AG09309 (cell line): ENCODE measurements at places on chromosomes 1 and 21.

DNA sequence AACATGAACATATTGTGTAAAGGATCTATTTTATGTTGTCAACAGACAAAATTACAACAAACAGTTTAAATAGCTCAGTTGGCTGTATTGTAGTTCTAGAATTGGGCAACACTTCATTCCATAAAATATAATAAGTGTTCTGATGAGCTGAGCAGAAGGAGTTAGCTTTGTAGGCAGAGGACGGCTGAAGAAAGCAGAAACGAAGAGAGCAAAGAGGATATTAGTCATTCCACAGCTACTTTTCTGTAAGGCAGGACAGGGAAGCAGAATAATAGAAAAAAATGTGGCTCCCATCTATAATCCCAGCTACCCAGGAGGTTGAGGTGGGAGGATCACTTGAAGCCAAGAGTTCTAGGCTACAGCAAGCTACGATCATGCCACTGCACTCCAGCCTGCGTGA is 20.2 kb upstream of the IVNS1ABP start:
- DNase-seq: peak; percentile 60

- DNase-seq: no peak
Measured at GRCh38 chr1:28037946-28038345, 50.5 kb downstream of the EYA3 start.

DNA sequence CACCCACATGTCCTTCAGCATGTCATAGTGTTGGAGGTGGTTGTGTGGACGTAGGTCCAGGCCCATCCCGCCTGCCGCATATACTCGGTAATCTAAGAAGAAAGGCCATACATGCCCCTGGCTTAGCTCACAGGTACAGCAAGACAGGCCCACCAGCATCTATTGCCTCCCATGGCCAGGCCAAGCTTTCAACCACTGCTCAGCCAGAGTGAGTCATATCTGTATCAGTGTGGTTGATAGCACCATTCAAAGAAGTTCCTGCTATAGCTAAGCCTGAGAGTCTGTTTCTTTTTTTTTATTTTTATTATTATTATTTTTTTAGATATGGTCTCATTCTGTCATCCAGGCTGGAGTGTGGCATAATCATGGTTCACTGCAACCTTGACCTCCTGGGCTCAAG is 17.0 kb downstream of the KLHDC8A start:
- DNase-seq: no peak

DNA sequence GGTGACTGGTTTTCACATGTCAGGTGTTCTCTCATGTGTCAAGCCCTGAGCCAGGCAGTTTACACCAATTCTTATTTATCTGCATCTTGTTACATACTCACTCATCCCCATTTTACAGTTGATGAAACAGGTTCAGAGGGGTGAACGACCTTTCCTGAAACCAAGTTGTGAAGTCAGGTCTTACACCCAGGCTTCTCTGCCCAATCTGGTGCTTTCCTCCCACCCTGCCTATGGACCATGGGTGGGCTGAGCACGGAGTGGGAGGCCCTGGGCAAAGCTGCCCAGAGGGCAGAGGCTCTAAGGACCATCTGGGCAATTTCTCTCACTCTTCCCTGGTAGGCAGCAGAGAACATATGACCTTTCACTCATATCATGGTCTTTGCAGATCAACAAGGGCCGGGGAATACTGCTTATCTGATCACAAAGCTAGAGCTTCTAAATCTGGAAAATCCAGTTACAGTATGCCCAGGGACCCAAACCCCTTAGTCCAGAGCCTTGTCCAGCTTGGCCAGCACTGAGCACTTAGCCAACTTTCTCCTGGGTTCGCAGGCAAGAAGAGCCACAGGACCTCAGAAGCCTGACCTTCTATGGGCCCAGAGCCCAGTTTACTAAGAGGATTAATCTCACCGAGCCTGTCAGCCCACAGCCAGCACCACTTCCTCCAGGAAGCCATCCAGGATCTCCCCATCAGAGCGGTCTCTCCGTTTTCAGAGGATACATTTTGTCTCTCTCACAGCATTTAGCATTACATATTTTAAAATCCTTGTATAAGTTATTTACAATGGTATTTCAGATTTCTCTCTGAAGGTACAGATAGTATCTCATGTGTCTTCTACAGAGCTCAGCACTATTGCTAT is 16.0 kb upstream of the TTC39A start:
- DNase-seq: no peak

DNA sequence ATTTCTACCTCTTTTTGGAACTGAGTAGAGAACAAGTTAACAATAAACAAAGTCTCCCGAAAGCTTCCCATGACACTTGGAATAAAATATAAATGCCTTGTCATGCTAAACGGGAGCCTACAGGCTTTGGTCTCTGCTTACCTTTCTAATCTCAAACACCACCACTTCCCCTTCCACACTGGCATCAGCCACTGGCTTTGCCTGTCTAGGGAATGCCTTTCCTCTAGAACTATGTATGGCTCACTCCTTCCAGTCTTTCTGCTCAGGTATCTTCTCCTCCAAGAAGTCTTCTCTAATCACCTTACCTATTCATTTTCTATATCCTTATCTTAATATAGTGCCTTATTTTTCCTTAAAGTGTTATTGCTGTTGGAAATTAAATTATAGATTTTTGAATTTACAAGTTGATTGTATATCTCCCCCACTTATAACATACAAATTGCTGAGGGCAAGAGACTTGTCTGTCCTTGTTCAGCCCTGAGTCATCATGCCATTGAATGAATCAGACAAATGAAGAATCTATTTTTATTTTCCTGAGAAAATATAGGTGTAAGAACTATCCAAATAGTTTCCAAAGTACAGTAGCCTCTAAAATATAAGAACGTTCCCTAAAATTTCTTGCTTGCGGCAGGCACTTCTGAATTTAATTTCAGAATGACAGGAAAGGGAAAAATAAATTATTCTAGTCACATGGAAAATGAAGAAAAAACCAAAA is 119.2 kb downstream of the TM2D1 start:
- DNase-seq: peak; percentile 8

GRCh38 chr1:55815745-55816455 is 600.7 kb upstream of the USP24 start:
- no peak for DNase-seq

- DNase-seq: no peak
Measured at GRCh38 chr21:44994047-44994694, 54.3 kb downstream of the SLX9 start.

- no peak for DNase-seq
Measured at GRCh38 chr1:40383488-40384412, 10.2 kb downstream of the SMAP2 start.

DNA sequence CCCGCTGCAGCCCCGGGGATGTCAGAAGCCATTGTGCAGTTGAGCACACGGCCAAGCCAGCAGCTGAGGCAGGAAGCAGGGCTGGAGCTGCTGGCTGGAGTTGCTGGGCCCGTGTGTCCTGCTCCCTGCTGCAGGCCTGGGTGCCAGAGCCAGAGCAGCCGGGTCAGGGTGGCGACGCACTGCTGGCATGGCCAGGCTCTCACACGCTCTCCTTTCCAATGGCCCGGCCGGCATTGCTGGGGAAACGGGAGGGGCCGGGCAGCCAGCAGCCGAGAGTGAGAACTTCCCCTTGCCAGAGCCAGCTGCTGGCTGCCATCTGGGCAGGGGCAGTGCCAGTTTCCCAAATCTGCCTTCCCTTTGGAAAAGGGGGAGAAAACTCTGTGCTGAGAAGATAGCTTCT is 82.4 kb upstream of the PROX1 start:
- no peak for DNase-seq

GRCh38 chr1:54965624-54966340 is 14.6 kb upstream of the TMEM61 start:
- no peak for DNase-seq

DNA sequence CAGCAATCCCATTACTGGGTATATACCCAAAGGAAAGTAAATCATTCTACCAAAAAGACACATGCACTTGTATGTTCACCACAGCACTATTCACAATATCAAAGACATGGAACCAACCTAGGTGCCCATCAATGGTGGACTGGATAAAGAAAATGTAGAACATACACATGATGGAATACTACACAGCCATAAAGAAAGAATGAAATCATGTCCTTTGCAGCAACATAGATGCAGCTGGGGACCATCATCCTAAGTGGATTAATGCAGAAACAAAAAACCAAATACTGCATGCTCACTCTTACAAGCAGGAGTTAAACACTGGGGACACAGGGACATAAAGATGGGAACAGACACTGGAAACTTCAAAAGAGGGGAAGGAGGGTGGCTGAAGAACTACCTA is 8.7 kb downstream of the ANP32E start:
- DNase-seq: no peak

DNA sequence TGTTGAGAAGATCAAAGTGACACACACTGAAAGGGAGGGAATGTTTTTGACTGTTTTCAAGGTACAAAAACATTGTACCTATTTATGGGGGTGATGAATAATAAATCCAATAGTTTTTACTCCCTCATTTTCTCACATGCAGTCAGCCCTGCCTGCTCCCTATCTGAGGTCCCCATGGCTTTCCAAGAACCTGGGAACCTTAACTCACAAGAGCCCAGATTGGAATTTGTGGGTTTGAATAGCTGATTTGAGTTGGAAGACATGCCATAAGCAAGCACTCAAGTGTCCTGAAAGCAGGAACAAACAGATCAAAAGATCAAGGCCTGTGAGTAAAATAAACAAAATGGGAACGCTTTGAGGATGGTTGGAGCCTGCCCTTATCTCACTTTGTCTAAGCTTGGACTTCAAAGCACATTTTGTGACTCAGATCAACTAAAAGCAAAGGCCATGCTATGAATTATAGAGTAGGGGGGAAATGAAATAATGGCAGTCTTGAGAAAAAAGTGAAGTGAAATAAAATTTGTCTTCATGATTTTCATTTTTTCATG is 136.6 kb downstream of the LYPLAL1 start:
- DNase-seq: no peak

GRCh38 chr1:174209347-174210187 is 50.2 kb downstream of the RABGAP1L start:
- no peak for DNase-seq

DNA sequence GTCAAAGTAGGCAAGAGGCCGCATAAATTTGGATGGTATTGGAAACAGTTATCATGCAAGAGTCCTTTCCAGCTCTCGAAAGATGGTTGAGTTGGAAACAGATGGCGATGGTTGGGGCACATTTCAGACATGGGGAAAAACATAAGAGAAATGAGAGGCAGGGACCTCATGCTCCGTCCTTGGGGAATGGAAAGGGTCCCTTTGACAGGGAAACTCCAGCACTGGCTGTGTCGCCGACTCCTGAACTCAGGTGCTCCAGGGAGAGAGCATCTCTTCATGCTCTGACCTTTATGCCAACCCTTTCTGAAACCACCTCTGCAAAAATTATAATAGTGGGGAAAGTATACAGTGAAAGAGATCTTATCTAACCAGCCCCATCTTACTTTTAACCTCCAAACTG is 36.8 kb upstream of the COL6A2 start:
- no peak for DNase-seq

DNA sequence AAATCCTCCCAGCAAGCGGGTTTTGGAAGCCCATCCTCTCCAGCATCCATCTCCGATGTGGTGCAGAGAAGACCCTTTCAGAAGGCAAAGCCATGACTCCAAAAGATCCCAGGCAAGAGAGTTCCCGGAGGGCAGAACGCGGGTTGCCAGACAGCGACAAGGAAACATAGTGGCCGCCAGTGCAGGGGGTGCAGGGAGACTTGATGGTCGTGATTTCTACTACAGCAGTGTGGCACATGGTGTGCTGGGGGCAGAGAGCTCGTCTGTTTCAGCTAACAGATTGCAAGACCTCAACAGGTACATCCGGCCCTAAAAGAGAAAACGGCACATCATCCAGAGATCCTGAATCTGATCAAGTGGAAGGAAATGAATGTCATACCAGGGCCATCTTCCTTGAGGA is 74.3 kb downstream of the HLCS start:
- no peak for DNase-seq

GRCh38 chr1:223531742-223532341 is 133.7 kb downstream of the CAPN8 start:
- DNase-seq: no peak

DNA sequence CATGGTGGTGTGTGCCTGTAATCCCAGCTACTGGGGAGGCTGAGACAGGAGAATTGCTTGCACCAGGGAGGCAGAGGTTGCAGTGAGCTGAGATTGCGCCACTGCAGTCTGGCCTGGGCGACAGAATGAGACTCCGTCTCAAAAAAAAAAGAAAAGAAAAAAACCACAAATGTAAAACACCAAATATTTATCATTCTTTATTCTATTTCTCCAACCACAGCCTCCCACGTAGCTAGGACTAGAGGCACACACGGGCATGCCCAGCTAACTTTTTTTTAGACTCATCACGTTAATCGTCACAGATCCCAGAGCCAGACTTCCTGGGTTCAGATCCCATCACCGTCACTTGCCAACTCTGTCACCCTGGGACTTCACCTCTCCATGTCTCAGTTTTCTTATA is 13.5 kb downstream of the DNAJC16 start:
- DNase-seq: no peak

DNA sequence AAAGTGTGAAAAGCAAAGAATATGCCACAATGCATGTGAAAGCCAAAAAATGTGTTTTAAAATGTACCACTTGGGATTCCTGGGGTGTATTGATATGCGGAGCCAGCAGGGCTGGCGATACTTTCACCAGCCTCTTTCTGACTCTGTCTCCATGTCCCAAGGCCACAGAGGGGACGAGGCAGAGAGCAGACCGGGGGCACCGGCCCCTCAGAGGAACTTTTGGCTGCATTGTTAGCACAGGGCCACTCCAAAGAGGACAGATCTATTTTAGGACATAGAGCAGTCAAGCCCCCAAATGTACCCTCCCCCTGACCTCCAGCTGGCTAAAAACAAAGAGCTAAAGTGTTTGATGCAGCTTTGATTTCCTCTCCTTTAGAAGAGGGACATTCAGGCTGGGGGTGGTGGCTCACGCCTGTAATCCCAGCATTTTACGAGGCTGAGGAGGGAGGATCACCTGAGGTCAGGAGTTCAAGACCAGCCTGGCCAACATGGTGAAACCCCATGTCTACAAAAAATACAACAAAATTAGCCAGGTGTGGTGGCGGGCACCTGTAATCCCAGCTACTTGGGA is 25.6 kb upstream of the ZNF436 start:
- DNase-seq: no peak

DNA sequence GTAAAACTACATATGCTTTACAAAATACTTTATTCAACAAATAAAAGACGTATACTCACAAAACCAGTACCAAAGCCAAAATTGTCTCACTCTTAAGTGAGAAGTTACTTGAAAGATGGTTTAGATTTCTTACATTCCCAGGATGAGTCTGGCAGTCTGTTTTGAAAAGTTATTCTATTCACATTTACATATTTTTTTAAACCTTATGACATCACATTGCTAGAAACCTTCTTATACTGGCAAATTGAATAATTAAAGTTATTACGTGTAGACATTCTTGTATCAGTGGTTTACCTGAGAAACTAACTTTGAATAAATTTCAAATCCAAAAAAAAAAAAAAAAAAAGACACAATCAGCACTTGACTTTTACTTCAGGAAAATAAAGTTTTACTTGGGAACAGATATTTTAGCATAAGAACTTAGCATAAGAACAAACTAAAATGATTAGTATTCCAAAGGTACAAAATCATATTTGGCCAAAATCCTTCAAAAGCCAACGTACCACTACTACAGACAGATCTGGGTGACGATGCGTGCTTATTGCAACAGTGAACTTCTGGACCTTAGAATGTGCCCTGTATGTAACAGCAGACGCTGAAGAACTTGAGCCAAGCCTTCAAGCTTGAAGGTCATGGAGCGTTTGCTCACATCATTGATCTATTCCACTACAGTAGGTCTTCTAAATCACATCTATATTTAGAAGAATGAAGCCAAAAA is 2.5 kb downstream of the CDC42BPA start:
- no peak for DNase-seq
